ENCODE measurements at places on chromosomes 16 and 17.
A peak's percentile ranks its signal among the peaks of the same experiment; 100 is the strongest.

- DNase-seq = no peak
Observed at GRCh38 chr17:55224746-55225145, 40.0 kb upstream of the HLF start.

- peak; percentile 56 for DNase-seq
Observed at GRCh38 chr17:63445954-63446752, at the start of gene CYB561. CYB561 (minus strand) TSS chr17:63446306; CDS start chr17:63437547, 8,759 bp downstream.

DNA sequence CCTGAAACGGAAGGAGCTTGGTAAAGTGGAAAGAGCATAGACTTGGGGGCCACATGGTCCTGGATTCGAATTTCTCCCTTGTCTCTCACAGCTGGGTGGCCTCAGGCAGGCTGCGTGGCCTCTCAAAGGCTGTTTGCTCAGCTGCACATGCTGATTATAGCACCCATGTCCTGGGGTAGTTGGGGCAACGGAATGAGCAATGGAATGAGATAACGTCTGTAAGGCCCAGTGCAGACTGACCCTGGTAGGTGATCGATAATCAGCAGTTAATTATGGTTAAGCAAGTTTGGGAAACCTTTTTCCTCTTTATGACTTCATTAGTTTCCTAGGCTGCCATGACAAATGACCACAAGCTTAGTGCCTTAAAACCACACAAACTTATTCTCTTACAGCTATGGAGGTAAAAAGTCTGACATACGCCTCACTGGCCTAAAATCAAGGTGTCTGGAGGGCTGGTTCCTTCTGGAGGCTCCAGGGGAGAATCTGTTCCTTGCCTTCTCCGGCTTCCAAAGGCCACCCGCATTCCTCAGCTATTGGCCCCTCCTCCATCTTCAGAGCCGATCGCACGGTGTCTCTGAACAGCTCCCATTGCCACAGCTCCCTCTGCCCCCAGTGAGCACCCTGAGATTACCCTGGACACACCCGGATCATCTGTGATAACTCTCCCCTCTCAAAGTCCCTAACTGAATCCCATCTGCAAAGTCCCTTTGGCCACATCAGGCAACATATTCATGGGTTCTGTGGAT lies 294.9 kb upstream of the FOXF1 start:
- DNase-seq = no peak

GRCh38 chr16:58036943-58037342 lies 11.4 kb downstream of the MMP15 start:
- no peak for DNase-seq

DNA sequence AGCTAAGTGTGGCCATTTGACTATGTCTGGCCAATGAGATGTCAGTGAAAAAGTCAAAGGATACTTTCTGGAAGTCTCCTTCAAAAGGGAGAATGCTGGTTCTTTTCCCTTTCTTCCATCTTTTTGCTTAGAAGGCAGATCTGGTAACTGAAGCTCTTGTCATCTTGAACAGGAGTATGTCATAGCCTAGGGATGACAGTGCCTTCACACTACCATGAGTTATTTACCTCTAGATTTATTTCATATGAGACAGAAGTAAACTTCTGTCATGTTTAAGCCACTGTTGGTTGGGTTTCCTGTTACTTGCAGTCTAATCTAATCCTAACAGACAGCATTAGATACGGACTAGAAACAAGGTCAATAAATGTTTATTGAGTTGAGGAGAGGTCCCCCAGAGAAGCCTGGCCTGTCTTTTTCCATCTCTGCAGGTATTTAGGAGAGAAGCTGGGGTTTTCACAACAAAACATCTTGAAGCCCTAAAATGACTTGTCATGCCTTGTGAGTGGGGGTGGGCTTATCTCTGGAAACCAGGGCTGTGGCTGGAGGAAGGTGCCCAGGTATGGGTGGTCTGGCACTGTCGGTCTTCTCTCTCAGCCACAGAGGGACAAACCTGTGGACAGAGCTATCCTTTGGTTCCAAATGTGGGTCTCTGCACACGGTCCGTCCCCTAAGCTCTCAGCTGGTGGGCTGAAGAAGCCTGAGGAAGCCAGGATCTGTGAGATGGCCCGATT lies 28.5 kb downstream of the TMEM98 start:
- DNase-seq = no peak

Data from activated T-helper 2 cell treated with anti-CD3 and anti-CD28 coated beads, Interferon-gamma antibody, Interleukin-2, Interleukin-4, amounts not matched to agents 10 μg/mL and 5 μg/mL and 100 μg/mL, durations not matched to agents 14 hours and 24 hours and 36 hours (primary cell).